Fibroblast of skin of left biceps (primary cell): ENCODE measurements at places on chromosomes 2 and 18.
A peak's percentile ranks its signal among the peaks of the same experiment; 100 is the strongest.

DNA sequence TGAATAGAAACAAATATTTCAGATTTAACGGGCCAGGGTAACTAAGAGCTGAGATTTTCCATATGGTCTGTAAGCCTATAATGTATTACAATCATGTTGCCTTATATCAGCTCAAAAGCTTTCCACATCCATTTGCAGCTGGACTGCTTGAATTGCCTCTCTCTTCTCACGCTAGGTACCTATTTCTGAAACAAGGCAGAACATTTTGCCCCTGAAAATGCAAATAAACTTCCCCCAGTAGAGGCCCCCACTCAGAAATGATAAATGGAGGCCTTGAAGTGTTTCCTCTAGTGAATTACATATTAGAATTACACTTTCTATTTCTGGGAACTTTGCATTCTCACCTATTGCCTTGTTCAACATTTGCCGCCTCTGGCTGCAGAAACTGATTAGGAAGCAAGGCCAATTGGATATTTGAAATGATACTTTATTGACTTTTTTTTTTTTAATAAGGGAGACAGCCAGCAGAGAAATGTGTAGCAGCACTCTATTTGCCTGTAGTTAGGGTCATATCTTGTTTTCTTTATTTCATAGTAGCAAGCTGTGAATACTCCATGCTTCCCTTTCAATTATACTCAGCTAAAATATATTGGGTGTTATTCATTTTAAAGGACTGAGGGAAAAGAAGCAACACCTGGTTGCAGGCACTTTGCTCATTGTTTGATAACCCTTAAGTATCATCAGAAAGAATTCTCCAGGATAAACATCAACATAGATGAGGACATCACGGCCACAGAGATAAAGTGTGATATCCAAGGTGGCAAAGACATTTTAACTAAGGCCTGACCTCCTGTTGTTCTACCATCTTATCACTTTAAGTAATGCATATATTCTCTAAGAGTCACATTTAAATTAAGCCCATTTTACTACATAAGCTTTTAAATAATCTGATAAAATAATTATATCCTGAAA is 505.5 kb downstream of the LRRTM4 start:
- DNase-seq, result no peak

GRCh38 chr2:146642066-146642465 is 1202.8 kb upstream of the ACVR2A start:
- no peak for DNase-seq

GRCh38 chr2:112627060-112628040 is 18.4 kb upstream of the SLC20A1 start:
- peak; percentile 83 for DNase-seq

- no peak for DNase-seq
Observed at GRCh38 chr2:217969588-217969987, 33.2 kb downstream of the TNS1 start.

DNA sequence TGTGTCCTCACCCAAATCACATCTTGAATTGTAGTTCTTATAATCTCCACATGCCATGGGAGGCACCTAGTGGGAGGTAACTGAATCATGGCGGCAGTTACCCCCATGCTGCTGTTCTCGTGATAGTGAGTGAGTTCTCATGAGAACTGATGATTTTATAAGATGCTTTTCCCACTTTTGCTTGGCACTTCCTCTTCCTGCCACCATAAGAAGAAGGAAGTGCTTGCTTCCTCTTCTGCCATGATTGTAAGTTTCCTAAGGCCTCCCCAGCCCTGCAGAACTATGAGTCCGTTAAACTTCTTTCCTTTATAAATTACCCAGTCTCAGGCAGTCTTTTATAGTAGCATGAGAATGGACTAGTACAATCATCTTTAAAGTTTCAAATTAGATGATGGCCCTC is 902.4 kb upstream of the PIK3C3 start:
- no peak for DNase-seq

DNA sequence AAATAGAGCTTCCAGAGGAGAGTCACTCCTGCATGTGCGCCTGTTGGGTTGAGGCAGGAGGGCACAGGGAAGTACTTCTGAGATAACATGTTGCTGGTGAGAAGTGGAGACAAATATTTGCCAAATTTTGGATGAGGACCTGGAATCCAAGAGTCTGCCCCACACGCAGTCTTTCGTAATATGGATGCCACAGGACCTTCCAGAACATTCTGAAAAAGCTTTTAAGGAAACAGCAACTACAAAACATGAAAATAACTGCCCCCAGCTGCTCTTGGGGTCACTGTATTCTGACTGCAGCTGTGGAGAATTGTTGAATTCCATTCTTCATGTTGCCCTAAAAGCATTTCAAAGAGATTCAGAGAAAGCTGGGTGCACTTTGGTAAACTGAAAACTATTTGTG is 227.5 kb downstream of the C1D start:
- no peak for DNase-seq

DNA sequence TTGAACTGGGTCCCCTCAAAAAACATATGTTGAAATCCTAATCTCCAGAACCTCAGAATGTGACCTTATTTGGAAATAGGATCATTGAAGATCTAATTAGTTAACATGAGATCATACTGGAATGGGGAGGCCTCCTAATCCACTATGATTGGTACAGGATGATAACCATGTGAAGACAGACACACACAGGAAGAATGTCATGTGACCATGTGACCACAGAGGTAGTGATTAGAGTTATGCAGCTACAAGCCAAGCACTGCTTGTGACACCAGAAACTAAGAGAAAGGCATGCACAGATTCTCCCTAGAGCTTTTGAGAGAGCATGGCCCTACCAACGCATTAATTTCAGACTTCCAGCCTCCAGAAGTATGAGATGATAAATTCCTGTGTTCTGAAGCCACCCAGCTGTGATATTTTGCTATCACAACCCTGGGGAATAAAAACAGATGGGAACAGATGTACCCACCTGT is 47.0 kb upstream of the TGIF1 start:
- peak; percentile 18 for DNase-seq

- no peak for DNase-seq
Observed at GRCh38 chr18:38571651-38572050, 1006.1 kb upstream of the CELF4 start.

DNA sequence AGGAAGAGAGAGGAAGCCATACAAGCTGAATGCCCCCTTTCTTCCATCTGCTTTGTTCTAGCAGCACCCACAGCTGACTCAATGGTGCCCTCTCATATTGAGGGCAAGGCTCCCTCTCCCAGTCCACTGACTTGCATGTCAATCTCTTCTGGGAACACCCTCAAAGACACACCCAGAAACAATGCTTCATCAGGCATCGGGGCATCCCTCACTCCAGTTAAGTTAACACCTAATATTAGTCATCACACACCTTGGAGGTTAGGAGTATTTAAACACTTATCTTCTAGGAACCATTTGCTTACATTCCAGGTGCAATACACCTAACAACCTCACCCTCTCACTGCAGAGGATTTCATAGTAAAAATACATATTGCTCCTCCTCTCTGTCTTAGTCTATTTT is 993.5 kb upstream of the DDX18 start:
- DNase-seq, result no peak

DNA sequence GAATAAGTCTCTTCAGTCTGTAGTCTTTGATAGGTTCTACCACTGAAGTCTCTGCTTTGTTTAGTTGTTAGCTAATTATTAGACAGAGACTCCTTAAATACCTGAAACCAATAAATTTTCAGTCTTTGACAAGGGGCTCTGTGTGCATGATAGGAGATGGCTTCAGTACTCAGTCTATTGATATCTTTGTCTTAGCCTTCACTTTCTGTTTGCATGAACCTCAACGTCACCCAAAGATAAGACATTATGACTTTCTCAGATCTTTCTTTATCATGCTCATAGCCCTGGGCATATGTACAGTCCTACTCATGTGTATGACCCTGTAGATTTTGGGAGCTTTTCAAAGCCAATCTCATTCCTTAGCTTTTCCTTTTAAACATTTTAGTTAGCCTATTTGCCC is 183.5 kb upstream of the GCFC2 start:
- no peak for DNase-seq

GRCh38 chr2:175166216-175166824 is 1.7 kb downstream of the ATF2 start:
- no peak for DNase-seq

DNA sequence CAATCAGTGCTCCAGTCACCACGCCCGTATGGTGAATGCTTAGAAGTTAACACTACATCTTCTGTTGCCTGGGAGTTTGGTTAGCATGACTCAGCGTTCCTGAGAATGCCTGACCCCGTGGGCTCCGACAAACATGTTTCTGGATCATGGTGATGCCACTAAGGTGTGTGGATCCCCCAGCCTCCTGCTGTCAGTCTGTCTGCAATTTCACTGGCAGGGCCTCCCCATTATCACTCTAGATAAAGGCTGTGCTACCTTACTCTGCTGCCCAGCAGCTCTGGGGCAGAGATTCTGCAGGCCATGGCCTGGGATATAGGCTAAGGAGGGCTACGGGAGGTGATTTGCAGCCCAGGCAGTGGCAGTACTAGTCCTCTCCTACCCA is 66.0 kb downstream of the STPG4 start:
- DNase-seq, result no peak

- DNase-seq, result no peak
Observed at GRCh38 chr2:120761911-120762310, 26.2 kb downstream of the GLI2 start.

GRCh38 chr2:85761-86160 is 39.5 kb upstream of the FAM110C start:
- DNase-seq, result no peak

DNA sequence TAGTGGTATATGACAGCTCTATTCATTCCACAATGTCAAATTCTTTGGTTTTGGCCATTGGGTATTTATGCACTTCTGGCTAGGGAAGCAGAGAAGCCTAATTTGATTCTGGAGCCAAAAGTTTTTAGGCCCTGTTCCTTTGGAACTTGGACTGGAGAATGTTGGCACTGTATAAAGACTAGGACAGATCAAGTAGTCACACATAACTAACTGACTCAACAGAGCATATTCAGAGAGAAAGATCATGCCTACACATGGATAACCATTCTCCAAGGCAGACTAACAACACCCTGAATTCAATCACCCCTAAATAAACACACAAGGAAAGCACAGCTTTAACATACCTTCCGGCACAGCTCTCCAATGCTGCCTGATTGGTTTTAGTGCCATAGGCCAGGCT is 62.9 kb downstream of the ARHGAP15 start:
- DNase-seq, result no peak

DNA sequence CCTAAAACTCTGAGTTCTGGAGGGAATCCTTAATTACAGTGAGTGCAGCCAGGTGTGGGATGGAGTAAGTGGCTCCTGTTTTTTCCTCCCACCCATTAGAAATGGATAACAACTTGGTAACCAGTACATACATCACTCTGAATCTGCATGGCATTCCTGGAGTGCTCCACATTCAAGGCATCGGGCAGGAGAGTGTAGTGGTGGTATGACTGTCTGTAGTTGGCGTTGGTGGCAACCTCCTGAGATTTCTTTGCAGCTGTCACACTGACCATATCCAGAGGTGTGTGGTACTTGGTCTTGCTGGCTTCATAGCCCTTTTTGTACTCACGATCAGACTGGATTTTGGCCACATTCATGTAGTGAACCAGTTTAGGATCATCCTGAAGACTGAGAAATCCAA is 68.3 kb downstream of the NEB start:
- DNase-seq, result no peak

GRCh38 chr18:48838921-48839818 is 111.6 kb downstream of the SMAD7 start:
- no peak for DNase-seq

GRCh38 chr2:96258166-96259022 is 7.4 kb downstream of the TMEM127 start:
- DNase-seq, result no peak

DNA sequence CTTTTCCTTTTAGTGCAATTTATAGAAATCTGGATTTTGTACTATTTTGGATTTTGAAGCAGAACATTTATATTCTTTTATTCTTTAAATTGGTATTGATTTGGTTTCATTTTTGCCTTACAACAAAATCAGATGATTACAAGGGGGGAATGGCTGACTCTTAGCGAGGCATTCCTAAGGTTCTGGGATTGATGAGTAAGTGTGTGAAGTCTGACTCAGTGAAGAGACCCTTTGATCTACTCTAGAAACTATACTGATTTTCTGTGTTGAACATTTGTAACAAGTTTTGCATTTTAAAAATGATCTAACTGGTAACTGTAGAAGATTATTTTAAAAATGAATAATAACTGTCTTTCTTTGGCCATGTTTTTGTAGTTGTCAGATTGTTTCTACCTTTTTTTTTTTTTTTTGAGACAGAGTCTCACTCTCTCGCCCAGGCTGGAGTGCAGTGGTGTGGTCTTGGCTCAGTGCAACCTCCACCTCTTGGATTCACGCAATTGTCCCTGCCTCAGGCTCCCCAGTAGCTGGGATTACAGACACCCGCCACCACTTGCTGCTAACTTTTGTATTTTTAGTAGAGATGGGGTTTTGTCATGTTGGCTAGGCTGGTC is 48.7 kb downstream of the TTC39C start:
- peak; percentile 26 for DNase-seq

- no peak for DNase-seq
Observed at GRCh38 chr2:219204425-219205164, 2.0 kb upstream of the ZFAND2B start.

DNA sequence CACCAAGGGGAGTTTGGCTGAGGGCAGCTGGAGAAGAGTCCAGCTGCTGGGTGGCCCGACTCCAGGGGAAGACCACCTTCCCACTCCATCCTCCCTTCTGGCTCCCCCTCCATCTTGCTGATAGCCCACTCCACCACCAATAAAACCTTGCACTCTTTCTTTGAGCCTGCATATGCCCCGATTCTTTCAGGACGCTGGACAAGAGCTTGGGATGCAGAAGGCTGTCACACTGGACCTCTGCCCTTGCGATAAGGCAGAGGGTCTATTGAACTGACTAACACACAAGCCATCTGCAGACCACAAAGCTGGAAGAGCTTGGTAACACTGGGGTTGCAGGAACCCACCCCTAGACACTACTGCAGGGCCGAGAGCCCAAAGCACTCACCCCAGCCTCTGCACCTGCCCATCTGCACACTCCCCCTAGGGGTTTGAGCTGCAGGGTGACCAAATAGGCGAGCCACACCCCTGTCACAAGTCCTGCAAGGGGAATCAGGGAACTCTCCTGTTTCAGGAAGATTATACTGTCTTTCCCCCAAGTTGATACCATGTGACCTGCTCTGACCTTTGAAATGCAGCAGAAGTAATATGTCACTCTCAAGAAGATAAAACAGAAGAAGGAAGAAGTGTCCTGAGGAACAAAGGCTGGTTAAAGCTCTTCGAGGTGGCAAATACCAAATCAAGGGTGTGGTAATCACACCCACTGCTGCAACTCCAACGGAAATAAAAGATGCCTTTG is 70.5 kb downstream of the SMAD4 start:
- no peak for DNase-seq

DNA sequence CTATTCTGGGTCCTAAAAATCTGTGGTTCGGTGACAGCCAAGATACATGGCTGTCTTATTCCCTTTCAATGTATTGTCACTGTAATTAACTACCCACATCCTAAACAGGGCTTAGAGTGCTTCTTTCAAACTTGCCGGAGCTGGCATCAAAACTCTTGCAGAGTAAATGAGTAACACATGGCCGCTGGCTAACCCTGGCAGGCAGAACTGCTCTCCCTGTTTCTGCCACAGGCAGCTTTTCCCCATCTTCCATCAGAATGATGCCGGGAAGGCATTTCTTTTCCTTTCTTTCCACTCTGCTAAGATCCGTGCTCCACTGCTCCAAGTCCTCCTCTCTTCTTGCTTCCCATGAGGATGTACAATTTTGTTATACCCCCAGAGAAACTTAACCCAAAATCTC is 54.8 kb upstream of the PTPRM start:
- no peak for DNase-seq

- DNase-seq, result no peak
Observed at GRCh38 chr2:66240286-66240685, 194.6 kb upstream of the MEIS1 start.
